ENCODE measurements at places on chromosomes 3 and 15. TPM values are rescaled to one million over a fixed set of nuclear protein-coding genes. Genes with fewer than 3 reads are reported as not detected.

GRCh38 chr3:169841171-169841570 is 28.5 kb upstream of the LRRC34 start:
- DNase-seq = no peak

DNA sequence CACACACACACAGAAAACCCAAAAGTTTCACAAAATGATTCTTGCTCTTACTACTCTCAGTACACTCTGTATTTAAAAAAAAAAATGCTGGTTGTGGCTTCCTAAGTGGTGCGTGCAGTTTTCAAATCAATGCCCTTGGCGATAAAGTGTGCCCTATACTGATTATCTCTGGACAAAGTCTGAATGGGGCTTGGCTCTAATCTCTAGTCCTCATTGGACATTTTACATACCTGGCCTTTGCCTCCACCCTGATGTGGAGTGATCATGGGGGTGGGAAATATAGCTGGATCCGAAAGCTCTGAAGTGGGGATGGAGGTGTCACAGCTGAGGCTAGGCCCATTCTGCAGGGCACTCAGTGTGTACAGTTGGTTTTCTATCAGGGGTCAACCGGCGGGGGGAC is 14.1 kb downstream of the B3GNT5 start:
- DNase-seq = no peak

GRCh38 chr3:150222691-150223489 is 185.2 kb upstream of the TSC22D2 start:
- no peak for DNase-seq

Gene CTXN2
- total RNA-seq = not detected

DNA sequence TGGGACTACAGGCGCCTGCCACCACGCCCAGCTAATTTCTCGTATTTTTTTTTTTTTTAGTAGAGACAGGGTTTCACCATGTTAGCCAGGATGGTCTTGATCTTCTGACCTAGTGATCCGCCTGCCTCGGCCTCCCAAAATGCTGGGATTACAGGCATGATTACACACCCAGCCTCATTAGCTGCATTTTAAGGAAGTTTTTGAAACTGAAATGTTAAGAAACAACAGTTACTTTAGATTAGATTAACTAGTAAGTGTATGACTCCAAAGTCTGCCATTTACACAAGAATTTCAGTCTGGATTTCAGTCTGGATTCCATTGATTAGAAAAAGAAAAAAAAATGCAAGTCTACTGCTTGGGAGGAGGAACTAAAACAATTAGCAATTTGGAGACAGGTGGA is 24.5 kb upstream of the VPS39 start:
- DNase-seq = no peak

Gene CADM2
- total RNA-seq = not detected

DNA sequence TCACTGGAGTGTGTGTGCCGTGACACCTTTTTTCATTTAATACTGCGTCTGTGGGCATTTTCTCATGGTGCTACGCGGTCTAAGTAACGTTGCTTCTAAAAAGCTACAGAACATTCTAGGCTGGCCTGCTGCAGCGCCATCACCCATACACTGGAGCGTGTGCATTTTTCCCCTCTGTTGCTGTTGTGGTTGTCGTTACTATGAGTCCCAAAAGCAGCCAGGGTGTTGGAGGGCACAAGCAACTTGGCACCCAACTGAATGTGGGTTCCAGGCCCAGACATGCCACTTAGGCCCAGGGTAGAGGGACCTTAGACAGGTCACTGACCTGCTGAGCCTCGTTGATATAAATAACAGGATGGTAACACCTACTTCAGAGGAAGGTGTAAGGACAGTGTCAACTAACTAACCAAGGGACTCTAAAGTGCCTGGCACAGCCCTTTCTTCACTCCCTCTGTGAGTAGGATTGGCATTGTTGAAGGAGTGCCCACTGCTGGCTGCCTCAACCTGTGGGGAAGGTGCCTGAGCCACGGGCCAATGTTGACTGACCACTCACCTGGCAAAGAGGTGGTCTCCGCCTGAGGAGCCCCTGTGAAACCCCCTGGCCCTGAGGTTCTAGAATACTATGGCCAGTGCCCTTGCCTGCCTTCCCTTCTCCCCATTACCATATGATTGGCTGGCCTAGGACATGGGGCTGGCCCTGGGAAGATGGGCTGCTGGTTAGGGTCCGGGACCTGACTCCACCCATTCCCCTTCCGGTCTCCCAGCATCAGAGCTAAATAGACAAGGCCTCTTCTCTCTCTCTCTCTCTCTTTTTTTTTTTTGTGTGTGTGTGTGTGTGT is 3.5 kb downstream of the CSK start:
- no peak for DNase-seq

Gene PPP1R14D
- not detected for total RNA-seq

GRCh38 chr3:150040097-150040496 is 69.4 kb upstream of the PFN2 start:
- DNase-seq = no peak

DNA sequence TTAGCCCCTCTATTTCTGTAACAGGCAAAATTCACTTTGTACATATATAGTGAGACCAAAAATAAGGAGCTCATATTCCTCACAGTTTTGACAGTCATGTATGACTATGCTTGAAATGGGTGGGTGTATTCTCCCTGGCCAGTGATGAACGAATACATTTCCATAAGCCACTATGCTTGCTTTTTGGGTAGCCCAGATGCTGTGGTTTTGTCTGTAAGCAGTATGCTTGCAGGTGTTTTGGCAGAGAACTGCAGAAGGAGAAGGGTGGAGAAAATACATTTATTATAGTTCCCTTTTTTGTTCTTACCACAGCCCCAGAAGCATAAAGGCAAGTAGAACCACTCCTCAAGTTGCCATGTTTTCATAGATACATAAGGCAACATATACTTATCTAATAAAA is 131.2 kb downstream of the RBMS3 start:
- DNase-seq = no peak

GRCh38 chr3:149411583-149411982 is 34.1 kb upstream of the TM4SF1 start:
- no peak for DNase-seq

DNA sequence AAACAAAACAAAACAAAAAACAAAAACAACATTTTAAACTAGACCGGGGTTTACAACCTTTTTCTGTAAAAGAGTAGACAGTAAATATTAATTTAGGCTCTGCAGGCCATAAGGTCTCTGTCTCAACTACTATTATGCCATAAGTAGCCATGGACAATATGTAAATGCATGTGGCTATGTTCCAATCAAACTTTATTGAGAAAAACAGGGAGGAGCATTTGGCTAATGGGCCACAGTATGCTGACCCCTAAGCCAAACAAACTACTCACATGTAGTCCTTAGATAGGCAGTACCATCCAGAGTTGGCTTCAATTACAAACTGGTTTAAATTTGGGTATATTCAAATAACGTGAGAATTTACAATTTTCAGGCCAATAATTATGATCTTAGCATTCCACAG is 144.2 kb downstream of the TBL1XR1 start:
- DNase-seq = no peak

- DNase-seq = peak; percentile 72
These were observed 212.4 kb downstream of the OPA1 start for GRCh38 chr3:193805448-193805847.

Gene HDAC11
- 11.3 TPM for total RNA-seq

DNA sequence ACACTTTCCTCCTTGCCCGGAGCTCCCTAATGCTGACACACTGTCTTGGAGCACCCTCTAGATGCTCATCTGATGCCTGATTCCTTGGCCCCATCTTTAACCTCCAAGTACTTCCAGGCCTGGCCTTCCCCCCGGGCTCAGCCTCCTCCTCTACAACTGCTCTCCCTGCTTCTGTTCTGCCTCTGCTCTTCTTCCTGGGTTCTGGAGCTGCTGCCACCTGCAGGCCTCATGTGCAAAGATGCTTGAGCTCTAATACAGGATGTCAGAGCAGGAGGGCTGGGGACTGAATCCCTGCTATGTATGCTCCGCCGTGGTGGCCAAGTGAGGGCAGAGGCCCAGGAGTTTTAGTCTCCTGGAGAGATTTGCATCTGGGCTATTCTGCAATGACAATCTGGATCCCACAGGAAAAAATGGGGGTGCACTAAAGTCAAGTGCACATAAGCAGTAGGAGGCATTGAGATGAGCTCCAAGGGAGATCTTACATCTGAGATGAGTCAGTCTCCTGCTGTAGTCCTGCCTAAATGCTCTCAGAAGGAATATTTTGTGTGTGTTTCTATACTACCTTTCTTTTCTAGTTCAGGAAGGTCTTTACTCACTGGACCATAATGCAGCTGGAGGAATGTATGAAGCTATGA is 296.3 kb downstream of the UACA start:
- peak; percentile 57 for DNase-seq

- DNase-seq = no peak
These were observed 29.6 kb upstream of the TIMP4 start for GRCh38 chr3:12188328-12188648.

DNA sequence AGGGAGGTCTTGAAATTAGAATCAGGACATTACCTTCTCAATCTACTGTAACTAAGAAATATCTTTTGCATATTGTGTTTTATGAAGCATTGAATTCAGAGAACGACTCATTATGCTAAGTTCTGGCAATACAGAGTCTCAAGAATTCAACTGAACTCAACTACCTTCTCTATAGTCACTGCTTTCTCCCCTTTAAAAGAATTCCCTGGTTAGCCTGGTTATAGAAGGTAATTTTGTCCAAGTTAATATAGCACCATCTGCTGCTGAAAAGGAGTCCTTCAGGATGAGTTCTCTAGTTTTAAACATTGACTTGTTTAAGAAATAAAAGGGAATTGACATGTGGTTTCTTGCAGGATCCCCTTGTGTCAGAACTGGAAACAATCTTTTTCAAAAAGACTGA is 60.2 kb downstream of the IL16 start:
- peak; percentile 51 for DNase-seq

GRCh38 chr3:185172086-185173049 is 19.5 kb upstream of the C3orf70 start:
- DNase-seq = no peak

Gene RAB6B
- total RNA-seq = 0.32 TPM

Gene MITF
- 5.4 TPM for total RNA-seq

- DNase-seq = no peak
These were observed 6.4 kb downstream of the CMSS1 start for GRCh38 chr3:99823723-99824711.

All from LHCN-M2 (cell line).